Suprapubic skin (tissue), 4 donors: ENCODE measurements at places on chromosomes 6 and 20.

GRCh38 chr6:42726485-42727086 is 4.2 kb upstream of the PRPH2 start:
- peak; percentile 75 for DNase-seq

- DNase-seq, result no peak
Measured at GRCh38 chr6:7185561-7185960, 77.8 kb downstream of the RREB1 start.

- DNase-seq, result no peak
Measured at GRCh38 chr6:101909366-101909765, 515.9 kb downstream of the GRIK2 start.

GRCh38 chr6:4948781-4949450 is 54.9 kb downstream of the RPP40 start:
- DNase-seq, result no peak

GRCh38 chr20:17856024-17856564 is 112.5 kb downstream of the SNX5 start:
- peak; percentile 27 for DNase-seq

- DNase-seq, result no peak
Measured at GRCh38 chr6:28254121-28254519, 2.1 kb upstream of the ZKSCAN4 start.

DNA sequence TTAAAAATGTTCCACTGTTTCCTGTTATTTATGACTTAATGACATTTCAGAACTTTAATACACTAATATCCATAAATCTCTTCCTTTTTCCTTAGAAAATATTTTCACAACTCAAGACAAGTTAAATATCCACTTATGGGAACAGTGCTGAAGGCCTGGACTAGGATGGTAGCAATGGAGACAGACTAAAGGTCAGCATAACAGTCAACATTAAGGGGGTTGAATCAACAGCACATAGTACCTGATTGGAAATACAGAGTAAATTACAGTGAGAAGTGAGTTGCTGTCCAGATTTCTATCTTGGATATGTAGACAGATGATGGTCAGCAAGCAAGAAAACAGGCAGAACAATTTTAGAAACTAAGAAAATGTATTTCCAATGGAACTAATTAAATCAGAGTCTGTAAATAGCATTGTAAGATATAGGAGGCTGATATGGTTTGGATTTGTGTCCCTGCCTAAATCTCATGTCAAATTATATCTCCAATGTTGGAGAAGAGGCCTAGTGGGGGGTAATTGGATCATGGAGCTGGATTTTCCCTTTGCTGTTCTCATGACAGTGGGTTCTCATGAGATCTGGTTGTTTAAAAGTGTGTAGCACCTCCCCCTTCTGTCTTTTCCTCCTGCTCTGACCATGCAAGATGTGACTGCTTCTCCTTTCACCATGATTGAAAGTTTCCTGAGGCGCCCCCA is 682.7 kb downstream of the MAFB start:
- DNase-seq, result no peak

GRCh38 chr20:21433329-21433890 is 36.1 kb upstream of the NKX2-4 start:
- DNase-seq, result no peak

GRCh38 chr6:143135325-143135724 is 74.6 kb downstream of the AIG1 start:
- no peak for DNase-seq

DNA sequence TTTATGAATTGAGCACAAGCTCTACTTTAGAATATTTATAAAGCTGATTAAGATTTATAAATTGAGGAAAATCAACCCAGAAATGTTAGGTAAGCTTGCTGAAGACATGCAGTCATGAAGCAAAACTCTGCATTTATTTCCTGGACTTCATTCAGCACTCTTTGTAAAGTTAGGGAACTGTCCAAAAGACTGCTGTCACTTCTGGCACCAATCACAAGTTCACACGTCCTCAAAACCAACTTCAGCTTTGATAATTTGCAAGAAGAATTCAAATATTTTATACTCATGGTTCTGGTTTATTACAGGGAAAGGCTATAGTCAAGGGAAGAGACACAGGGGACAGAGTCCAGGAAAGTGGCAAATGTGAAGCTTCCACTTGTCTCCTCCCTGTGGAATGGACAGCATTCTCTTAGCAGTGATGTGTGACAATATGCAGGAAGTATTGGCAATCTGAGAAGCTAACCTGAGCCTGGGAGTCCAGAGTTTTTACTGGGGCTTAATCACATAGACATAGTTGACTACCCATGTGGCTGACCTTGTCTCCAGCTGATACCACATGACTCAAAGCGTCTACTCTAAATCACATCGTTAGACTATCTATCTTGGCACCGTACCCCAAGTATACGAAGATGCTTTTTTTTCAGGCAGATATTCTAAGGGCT is 85.4 kb downstream of the PPP1R14C start:
- no peak for DNase-seq

DNA sequence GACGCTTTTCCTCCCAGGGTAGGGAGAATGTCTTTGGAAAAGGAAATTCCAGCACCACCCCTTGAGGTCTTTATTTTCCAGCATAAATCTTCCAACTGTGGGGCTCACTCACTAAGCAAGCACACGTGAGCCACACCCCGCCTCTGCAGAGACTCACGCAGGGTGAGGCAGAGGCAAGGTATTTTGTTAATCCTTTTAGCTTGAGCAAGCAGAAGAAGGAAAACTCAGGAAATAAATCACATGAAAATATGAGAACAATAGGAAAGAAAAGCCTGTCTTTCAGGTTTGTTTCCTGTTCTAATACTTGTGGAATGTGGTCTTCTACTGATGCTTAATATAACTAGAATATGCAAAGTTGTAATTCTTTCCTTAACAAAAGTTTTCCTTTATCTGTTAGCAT is 4.1 kb upstream of the PHACTR2 start:
- DNase-seq, result no peak

- no peak for DNase-seq
Measured at GRCh38 chr6:23784301-23784919, 341.6 kb upstream of the NRSN1 start.

GRCh38 chr20:36572701-36573102 is 695 bp upstream of the TGIF2 start:
- no peak for DNase-seq

DNA sequence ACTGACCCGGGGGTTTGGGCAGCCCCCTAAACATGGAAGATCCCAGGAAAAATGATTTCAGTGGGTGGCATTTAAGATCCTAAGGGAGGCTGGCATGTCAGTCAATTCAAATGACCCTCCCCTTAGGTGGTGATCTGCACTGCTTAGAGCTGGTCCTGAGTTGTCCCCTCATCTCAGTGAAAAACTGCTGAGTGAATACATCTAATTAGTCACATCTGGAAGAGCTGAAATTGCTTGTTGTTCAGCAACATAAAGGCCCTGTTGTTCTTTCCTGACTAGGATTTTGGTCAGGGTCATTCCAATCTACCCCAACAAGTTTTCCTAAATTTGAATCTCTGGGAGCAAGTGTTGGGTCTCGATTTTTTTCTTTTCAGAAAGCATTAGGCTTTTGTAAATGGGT is 126.4 kb downstream of the LCA5 start:
- no peak for DNase-seq

DNA sequence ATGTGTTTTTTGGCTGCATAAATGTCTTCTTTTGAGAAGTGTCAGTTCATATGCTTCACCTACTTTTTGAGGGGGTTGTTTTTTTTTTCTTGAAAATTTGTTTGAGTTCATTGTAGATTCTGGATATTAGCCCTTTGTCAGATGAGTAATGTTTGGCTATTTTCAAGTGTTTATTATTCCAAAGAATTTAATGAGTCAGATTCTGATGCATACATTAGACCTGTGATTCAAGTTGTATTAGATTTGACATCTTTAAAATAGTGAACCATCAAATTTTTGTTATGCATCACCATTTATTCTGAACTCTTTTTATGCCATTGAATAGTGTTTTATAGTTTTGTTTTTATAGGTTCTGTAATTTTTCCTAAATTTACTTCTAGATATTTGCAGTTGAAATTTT is 319.3 kb downstream of the PKHD1 start:
- DNase-seq, result no peak

DNA sequence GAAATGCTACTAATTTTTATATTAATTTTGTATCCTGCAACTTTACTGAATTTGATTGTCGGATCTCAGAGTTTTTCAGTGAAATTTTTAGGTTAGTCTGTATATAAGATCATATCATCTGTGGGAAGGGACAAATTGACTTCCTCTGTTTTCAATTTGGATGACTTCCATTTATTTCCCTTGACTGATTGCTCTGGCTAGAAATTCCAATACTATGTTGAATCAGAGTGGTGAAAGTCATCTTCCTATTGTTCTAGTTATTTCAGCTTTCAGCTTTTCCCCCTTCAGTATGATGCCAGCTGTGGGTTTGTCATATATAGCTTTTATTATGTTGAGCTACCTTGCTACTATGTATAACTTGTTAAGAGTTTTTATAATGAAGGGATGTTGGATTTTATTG is 771.2 kb downstream of the KIF16B start:
- DNase-seq, result no peak

- DNase-seq, result no peak
Measured at GRCh38 chr6:37303891-37304503, 46.1 kb upstream of the TMEM217 start.

DNA sequence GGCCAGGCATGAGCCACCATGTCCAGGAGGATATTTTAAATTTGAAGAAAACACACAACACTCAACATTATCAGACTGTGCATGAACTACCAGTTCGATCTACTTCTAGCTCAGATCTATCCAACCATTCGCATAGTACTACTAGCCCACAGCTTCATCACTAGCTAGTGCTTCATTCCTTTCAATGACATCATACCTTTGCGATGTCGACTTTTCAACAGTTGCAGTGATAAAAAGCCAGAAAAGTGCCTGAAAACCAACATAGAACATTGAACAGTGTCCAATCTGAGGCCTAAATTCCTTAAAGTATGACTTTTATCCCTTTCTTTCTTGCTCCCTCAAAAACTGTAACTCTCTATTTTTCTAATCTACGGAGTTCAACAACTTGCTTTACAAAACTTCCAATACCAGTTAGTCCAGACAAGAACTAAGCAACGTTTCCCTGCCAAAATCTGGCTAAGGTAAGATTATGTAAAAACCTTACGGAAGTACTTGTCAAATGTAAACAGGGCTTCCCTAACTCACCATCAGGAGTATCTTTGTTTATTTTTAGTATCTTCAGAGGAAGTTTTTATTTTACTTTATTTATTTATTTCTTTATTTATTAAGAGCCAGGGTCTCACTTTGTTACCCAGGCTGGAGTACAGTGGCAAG is 434.0 kb upstream of the JARID2 start:
- DNase-seq, result no peak

DNA sequence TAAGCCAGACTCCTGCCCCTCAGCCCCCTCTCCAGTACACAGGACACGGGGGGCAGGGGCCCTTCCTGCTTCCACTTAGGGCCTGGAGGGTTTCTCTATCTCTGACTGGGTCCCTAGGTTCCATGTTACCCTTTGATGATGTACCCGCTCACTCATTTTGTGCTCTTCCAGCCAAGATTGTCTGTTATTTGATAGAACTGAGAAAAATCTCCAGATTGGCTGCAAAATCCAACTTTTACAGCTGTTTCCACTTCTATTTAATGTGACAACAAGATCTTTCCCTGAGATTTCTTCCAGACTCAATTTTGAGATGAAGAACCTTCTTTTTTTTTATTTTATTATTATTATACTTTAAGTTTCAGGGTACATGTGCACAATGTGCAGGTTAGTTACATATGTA is 85.7 kb downstream of the TMEM170B start:
- no peak for DNase-seq

DNA sequence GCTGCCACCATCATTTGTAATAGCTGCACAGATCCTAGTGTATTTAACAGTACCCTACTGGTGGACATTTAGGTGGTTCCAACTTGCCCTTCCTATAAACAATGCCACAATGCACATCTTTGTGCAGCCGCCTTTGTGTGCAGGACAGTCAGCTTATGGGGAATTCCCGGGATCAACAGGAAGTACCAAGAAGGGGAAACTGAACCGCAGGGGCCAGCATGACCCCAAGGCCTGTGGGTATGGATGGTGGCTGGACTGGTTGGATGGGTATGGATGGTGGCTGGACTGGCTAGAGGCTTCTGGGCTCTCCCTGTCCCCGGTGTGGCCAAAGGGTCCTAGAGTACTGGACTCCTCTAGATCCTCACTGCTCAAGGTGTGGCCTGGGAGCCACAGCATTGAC is 46.7 kb downstream of the CEBPB start:
- no peak for DNase-seq

DNA sequence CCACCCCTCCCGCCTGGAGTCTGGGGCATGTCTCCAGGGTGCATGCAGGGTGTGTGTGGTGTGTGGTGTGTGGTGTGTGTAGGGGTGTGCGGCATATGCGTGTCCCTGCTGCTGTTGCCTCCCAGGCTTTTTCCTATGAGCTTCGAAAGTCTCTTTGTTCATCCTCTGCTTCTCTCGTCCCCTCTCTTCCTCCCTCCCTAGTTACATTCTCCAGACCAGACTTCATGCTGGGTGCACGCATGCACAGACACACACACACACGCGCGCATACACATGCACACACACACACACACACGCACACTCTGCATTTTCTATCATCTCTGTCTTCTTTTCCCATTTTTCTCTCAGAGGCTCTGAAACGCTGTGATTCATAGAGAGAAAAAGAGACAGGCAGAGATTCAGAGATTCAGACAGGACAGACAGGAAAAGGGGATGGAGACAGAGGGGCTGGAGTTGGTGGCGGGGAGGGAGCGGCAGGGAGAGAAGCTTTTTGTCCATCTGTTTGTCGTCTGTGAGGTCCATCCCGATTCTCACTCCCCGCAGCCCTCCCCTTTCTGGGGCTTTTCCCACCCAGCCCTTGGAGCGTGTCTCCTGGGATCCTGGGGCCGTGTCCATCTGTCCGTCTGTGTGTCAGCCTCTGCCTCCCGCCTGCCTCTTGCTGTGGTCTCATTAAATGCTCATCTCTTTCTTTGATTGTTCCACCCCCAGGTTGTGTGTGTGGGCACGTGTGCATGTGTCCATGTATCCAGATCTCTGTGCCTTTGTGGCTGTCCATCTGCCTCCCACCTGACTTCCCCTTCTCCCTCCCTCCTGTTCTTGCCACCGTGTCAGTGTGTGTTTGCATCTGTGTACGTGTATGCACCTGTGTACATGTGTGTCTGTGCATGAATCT is 62.6 kb downstream of the SRC start:
- DNase-seq, result no peak

DNA sequence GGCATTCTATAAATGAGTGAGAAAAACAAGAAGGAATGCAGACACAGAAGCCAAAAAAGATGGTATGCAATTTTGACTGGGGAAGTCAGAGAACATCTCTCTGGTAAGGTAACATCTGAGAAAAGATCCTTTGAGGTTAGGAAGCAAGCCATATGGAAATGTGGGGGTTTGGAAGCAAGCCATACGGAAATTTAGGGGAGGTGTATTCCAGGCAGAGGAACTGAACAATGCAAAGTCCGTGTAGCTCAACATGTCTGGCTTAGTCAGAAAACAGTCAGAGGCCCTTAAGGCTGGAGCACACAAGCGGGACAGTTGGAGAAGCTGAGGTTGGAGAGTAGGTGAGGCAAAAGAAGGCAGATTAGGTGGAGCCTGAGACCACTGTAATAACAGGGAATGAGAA is 35.3 kb downstream of the RALGAPA2 start:
- DNase-seq, result no peak

- no peak for DNase-seq
Measured at GRCh38 chr20:4013041-4013440, 2.3 kb downstream of the RNF24 start.

GRCh38 chr6:125612345-125612846 is 137.0 kb upstream of the HEY2 start:
- DNase-seq, result no peak

GRCh38 chr20:59158673-59159072 is 4.9 kb upstream of the ZNF831 start:
- DNase-seq, result no peak

GRCh38 chr6:20200761-20201630 is 11.3 kb downstream of the MBOAT1 start:
- no peak for DNase-seq
